Stimulated activated CD4-positive, alpha-beta T cell treated with anti-CD3 and anti-CD28 coated beads, TNF-alpha, amount 100 ng/mL, for 1 hour (primary cell): ENCODE measurements at places on chromosomes 4 and X.

GRCh38 chr4:48904101-48904500 is 2.5 kb downstream of the OCIAD2 start:
- no peak for DNase-seq

GRCh38 chr4:66097218-66097617 is 426.9 kb upstream of the EPHA5 start:
- DNase-seq: no peak

- DNase-seq: no peak
Observed at GRCh38 chr4:7781366-7781765, 158.3 kb downstream of the AFAP1 start.

DNA sequence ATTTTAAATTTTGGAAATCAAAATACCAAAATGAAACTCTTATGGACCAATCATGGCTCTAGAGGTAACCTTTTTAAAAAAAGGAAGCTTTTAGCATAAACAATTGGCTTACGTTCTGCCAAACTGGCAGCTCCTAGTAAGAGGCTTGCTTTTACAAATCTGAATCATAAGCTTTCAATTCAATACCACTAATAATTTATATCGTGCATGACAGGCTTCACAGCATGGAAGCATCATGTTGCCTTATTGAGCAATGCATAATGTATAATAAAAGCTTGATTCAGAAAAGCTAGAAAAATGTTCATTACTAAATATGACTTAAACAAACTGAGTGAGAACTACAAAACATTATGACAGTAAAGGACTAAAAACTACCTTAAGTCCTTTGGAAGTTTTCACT is 280.9 kb downstream of the IQCM start:
- no peak for DNase-seq

GRCh38 chrX:100407784-100408712 is 2.0 kb downstream of the PCDH19 start:
- no peak for DNase-seq

GRCh38 chr4:153327247-153327646 is 17.2 kb upstream of the MND1 start:
- no peak for DNase-seq

DNA sequence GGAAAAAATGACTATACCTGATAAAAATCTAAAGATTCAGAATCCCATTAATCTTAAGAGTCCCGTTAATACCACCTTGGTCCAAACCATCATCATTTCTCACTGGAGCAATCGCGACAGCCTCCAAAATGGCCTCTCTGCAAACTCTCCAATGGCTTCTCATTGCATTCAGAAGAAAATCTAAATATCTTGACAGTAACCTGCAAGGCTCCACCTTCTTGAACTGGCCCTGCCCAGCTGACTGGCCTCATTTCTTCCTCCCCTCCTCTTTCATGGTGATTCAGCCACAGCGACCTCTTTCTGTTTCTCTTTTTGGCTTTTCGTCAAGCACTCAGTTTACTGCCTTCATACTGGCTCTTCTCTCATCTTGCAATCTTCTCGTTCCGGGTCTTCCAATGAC is 56.2 kb upstream of the GPRIN3 start:
- DNase-seq: no peak

- DNase-seq: no peak
Observed at GRCh38 chrX:131617182-131617581, 73.3 kb downstream of the OR13H1 start.

DNA sequence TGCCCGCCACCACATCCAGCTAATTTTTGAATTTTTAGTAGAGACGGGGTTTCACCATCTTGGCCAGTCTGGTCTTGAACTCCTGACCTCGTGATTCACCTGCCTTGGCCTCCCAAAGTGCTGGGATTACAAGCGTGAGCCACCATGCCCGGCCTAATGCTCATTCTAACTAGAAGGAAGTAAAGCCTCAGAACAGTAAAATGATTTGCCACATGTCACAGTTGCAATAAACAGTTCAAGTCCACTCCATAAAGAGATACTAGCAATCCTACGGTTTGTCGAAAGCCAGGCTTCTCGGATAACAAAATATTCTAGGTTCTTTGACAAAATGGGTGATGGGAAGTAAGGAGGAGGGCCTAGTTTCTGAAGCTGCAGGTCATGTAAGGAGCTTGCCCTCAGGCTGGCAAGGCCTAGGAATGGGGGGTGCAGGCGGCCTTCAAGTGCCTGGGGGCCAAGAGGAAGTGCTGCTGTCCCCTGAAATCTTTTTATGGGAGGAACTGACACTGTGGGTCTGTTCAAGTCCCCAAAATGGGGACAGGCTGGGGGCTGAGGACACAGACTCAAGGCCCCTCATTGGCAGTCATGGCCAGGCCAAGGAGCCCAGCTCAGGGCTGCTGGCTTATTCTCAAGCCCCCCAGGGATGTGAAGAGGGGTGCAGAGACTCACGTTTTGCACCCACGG is 31.8 kb upstream of the ACSL1 start:
- DNase-seq: no peak

- no peak for DNase-seq
Observed at GRCh38 chr4:92232566-92232965, 71.2 kb upstream of the GRID2 start.

DNA sequence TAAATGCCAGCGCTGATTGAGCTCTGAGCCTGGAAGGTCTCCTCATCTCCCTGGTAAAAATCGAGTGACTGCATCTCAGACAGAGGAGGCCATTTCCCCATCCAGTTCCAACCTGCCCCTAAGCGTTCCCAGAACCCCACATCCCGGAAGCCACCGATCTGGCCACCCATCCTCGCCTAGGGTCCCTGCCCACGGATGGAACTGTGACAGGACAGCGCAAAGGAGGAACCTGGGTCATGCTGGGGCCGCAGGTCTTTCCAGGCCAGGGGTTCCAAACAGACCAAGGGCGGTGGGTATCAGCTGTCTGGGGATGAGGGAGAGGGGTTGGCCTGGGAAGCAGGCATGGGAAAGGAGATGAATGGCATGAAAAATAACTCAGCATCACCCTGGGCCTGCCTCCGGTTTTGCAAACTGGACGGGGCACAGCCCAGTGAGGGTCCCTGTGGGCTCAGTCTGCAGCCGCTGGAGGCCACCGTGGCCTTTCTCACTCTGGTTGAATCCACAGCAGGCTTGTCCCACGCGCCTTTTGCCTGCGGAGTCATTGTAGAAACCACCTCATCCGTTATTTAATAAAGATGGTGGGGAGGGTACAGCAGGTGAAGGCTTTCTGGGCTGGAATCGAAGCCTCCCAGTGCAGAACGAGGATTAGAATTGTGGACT is 49.1 kb downstream of the ABLIM2 start:
- DNase-seq: no peak

- no peak for DNase-seq
Observed at GRCh38 chr4:8688041-8688907, 95.7 kb downstream of the CPZ start.
